ENCODE measurements at places on chromosomes 4 and X. TPM values are rescaled to one million over a fixed set of nuclear protein-coding genes. Genes with fewer than 3 reads are reported as not detected.

The NPFFR2 gene
- total RNA-seq = 1.5 TPM

The S100P gene
- total RNA-seq = not detected

The RBM46 gene
- total RNA-seq = not detected

The PAGE2 gene
- total RNA-seq = not detected

The FAM9B gene
- not detected for total RNA-seq

The BDH2 gene
- 60.2 TPM for total RNA-seq

The PDGFC gene
- 16.0 TPM for total RNA-seq

The KLHL5 gene
- 76.0 TPM for total RNA-seq

The TMPRSS11A gene
- total RNA-seq = not detected
